ENCODE measurements at places on chromosomes 6 and 20.

DNA sequence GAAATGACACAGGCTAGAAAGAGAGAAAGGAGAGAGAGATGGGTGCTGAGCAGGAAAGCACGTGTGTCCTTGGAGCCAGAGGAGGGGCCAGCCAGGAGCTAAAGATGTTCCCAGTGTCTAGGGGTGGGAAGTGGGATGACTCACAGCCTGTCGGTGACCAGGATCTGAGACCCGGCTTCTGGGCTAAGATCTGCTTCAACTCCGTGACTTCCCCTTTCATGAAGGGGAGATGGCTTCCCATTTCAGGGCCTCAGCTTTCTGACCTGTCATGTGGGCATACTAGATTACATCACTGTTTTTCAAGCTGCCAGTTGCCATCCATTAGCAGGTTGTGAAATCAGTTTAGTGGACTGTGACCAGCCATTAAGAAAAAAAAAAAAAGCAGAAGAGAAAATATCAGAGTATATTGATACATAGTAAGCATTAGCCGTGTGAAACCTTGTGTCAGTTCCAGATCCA, 5.4 kb downstream of the TGM3 start:
- no peak for DNase-seq

DNA sequence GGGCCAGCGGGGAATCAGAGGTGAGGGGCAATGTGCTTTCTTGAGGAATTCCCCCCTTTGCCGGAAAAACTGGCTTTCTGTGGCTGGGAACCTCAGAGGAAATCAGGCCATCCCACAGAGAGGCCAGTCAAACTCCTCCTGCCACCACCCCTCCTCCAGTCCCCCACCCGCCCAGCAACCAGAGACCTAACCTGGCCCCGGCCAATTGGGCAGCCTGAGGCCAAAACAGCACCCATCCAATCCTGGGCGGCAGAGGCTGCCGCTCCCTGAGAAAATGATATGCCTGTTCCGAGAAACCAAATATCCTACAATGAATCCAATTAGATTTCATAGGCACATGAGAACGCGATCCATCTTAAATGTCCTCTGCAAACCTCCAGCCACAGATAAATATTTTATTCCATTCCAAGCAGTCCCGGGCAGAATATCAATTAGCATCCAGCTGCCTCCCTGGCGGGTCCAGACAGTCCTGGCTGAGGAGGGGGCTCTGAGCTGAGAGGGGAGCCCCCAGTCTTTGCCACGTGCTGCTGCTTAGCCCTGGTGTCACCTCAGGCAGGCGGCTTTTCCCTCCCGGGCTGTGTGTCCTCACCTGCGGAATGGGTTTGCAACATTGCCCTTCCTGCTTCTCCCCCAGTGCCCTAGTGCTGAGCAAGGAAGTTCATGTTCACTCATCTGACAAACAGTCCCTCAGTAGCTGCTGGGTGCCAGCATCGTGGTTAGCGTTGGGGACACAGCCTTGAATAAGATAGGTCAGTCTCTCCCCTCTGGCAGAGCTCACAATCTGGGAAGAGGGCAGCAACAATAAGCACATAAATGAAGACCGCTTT, 95.0 kb downstream of the DLGAP4 start:
- no peak for DNase-seq

GRCh38 chr6:5997420-5997987, 9.2 kb downstream of the NRN1 start:
- DNase-seq: no peak

- DNase-seq: no peak
Measured at GRCh38 chr6:132960720-132961119, 146.4 kb downstream of the RPS12 start.

- no peak for DNase-seq
Measured at GRCh38 chr20:49608752-49609670, 41.1 kb upstream of the PTGIS start.

DNA sequence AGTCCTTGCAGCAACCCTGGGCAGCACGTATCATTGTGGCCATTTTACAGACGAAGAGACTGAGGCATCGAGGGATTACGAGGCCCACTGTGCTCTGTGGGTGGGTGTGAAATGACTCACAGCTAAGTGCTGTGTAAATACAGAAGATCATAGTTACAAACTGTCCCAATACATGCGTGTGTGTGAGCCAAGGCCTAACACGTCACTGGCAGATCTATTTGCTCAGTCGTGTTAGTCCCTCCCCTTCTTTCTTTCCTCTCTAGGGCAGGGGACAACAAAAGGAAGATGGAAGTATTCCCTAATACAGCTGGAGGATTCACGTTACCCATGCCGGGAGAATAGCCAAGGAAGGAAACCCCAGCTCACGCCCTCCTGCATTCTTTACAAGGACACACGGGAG, 175.9 kb downstream of the CDC5L start:
- DNase-seq: no peak

DNA sequence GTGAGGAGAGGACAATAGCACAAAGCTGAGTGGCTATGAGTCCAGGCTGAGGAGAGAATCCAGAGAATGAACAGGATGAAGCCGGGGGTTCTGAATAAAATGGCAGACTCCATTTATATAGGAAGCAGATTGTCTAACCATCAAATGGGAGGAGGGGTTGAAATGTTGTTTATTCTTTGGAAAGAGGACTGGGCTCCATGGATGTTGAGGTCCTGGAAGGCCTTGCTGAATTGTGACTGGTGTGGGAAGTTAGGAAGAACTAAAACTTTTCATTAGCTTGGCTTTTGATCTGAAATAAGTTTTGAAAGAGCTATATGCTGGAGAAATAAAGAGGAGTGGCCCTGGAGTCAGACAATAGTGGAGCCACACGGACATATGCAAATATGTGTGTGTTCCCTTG, 647.8 kb downstream of the RNF144B start:
- DNase-seq: no peak

- DNase-seq: no peak
Measured at GRCh38 chr6:36315921-36316320, 20.8 kb downstream of the BNIP5 start.

DNA sequence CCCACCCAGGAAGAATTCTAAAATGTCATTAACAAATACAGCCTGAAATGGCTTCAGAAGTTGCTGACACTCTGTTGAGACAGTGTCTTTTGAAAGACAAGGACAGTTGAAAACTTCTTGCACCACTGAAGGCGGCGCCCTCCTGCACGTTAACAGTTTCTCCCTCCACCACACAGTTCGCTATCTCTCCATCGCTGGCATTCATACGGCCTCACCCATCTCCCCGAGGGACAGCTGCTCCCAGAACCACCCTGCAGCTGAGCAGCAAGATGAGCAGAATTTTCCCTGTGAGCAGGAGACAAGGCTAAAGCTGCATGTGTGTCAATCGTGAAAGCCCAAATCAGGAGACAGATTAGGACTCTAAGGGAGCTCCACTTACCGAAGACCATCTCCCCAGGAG, 113.3 kb downstream of the LY86 start:
- DNase-seq: no peak

DNA sequence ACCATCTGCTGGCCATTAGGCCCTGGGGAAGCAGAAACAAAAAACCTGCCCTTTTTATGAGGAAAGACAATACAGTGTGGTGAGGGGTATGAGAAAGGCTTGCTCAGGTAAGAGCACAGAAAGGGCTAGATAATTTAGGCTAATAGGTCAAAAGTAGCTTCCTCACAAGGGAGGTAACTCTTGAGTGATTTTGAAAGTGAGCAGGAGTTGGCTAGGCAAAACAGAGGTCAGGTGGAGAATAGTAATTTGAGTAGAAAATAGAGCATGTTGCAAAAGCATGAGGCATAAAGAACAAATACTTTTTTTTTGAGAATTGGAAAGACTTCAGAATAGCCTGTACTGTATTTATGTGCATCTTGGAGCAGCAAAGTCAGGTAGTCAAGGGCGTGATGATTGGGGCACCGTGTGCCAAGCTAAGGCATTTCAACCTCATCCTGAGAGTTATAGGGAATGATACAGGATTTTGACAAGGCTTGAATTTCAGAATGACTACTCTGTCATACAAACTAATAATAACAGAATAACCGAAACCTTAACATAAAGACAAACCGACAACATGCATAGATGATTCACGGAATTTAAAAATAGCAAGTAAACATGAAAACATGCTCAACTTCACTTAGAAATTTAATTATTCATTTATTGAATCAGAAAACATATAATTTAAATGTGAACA, 123.0 kb upstream of the ENPP5 start:
- DNase-seq: no peak

- no peak for DNase-seq
Measured at GRCh38 chr20:17845701-17846475, 122.7 kb downstream of the SNX5 start.

- DNase-seq: no peak
Measured at GRCh38 chr6:15776458-15776980, 113.7 kb upstream of the DTNBP1 start.

GRCh38 chr6:158157064-158157764, 10.8 kb downstream of the SERAC1 start:
- DNase-seq: no peak
